NCI-H2081 (cell line): ENCODE measurements at places on chromosomes 1 and 21.

DNA sequence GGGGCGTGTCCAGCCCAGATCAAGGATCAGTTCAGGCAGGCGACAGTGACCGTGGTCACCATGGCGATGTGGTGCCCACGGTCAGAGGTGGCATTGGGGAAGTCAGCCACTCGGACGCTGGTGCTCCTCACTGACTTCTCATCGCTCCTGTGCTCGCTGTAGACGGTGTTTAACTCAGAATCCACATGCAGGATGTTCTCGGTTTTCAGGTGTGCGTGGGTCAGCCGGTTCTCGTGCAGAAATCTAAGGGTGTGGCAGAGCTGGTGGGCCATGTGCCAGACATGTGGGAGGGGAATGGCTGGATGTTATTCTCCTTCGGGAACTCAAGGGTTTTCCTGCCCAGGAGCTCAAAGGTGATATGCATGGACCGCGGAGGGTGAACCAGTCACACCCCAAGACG lies 11.7 kb downstream of the OR2AJ1 start:
- DNase-seq, result no peak

DNA sequence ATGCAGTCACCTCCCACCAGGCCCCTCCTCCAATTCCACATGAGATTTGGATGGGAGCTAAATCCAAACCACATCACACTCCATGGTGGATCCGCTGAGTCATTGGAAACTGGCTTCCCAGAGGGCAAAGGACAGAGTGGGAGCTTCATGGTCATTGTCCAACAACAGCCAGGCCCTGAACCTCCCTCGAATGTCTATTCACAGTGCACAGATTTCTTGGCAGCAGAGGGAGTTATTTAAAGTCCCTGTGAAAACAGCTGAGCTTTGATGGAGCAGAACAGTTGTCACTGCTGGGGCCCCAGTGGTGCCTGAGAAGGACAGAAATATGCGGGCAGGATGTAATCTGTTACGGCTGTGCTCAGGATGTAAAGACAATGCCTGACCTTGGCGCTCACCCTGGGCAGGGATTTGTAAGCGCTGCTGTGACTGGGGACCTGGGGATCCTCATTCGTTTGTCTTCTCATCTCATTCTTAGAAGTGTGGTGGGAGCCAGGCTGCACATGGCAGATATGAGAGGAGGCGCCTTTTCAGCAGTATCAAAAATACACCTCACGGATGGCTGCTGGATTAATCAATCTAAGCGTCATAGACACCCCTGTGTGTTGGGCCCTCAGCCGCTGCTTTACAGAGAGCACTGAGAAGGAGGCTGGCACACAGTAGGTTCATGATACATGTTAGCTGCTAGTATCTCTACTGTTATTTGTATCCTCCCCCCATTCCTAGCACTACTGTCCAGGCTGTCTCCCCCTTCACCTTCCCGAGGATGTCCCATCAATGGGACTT lies 439.4 kb downstream of the PTPRU start:
- DNase-seq, result no peak

DNA sequence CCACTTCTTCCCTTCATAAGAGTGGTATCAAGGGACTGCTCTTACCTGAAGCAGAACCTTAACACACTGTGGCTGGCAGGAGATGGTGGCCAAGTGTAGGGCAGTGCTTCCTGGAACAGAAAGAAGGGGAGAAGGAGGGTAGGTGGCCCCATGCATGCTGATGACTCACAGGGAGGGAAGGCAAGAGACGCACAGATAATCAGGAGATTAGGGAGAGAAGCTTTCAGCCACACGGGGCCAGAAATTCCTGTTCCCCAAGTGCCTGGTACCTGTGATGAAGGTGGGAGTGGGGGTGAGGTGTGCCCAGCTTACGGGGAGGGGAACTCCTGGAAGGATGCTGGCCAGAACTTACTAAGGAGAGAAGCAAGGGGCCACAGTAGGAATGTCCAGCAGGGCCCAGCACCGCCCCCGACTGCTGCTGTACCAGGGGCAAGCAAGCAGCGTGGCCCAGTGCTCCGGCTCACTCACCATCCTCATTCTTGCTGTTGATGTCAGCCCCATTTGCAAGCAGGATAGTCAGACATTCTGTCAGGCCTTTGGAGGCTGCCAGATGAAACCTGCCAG lies 7.7 kb downstream of the ANKRD35 start:
- no peak for DNase-seq

DNA sequence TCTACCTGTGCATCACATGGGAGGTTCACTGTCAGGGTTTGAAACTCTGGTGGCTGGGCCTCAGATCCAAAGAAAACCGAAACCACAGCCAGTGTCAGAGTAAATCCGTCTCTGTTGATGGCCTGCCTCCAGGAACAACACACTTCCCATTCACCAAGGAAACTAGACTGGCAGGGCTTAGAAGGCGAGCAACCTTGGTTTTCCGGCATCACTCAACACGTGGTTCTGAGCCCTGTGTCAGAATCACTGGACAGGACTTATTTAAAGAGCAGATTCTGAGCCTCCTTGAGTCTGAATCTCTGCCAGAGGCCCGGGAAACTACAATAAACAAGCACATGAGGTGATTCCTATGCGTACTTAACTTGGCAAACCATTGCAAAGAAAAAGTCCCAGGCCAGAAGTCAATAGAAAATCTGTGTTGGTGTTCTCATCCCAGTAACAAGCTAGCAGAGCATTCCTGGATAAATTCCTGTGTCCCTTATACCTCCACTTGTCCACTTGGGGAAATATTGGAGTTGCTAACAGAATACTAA lies 70.0 kb downstream of the KCTD3 start:
- no peak for DNase-seq
